ENCODE measurements at places on chromosomes 13 and 19.

DNA sequence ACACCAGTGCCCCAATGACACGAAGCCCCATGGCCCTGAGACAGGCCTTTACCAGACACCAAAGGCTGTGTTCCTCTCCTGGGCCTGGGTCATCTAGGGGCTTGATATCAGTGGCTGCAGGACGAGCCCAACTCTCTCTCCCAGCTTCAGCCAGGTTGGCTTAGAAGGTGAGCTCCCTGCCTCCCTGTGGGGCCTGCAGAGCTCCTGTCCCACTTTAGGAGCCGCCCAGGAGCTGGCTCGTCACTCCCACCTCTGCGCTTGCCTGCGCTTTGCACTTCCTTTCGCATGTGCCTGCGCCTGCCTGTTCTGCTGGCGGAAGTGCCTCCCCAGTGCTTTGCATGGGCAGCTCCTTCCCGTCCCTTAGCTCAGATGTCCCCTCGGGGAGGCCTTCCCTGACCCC, 4.9 kb downstream of the CALM3 start:
- no peak for DNase-seq

DNA sequence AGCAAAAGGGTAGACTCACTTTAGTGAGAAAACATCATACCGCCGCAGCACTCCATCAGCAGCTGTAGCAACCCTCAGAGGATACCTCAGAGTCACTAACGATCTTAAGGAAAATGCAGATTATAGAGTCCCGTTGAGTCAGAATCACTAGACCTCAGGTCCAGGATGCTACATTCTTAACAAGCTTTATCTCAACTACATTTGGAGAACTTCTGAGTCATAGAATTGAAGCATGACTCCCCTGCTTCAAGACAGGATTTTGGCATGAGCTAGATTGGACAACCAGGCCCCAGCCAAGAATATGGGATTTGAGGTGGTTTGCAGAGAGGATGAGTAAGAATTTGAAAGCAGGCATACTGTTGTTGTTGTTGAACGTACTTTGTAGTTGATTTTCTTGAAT, 118.9 kb upstream of the UBL3 start:
- no peak for DNase-seq

DNA sequence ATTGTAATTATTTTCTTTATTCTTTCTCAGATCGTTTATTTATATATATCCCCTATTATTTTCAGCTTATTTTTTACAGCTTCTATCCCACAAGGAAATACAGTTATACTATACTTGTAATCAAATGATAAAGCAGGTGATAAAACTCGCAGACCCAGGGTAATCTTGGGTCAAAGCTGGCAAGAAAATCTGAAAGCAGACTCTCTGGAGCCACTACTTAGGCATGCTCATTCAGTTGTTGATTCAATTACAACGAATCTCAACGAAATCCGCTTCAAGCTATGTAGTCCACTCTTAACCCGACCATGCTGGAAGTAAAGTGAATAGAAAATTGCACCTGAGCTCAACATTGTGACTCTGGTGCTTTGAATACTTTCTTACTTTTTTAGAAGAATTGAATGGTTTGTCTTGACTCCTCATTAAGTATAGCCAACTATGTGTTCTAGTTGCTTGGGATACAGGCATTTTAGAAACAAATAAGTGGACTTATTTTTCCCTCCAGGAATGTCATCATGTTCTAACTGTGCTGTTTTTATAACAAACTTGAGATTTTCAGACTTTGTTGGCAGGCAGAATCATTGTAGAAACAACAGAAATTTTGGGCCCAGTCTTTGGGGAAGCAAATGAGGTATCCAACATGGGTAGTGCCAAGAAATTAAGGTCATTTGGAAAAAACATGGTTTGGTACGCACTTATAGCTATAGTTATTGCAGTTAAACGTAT, 21.4 kb downstream of the ESD start:
- no peak for DNase-seq

- DNase-seq, result no peak
These were observed 91.3 kb upstream of the C1QTNF9B start for GRCh38 chr13:23988546-23989122.

DNA sequence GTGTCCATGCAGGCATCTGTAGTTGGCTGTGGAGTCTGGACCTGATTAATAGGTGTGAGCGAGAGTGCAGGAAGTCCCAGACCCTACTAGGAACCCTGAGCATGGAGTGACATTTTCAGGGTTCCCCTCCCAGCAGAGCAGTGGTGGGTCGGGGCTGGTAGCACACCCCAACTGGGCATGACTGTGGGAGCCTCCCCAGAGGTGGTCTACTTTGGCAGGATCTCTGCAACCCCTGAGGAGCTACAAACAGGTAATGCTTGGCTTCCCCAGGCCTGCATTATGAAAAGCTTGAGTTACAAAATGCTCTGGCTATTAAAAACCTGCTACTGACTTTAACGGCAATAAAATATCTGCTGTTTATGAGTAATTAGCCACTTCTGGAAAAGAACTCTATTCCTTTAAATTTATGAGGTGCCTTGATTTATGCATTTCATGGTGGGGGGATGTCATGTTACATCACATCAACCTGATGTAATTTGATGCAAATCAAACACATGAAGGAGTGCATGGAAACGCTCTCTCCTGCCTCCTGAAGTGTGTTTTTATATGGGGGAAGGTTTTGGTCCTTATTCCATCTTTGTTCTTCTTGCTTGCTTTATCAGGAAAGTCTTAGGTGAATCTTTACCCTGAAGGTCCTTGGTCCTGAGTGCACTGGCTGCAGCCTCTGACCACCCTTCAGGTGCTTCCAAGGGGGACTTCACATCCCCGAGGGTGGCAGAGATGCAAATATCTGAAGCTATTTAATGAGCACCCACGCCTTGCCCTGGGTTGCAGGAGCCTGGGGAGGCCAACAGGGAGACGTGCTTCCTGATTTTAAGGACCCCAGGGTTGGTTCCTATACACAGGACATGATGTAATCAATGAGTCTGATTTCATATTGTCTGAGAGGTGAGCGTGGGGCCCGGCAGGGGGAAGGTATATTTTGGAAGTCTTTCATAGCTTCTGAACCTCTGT, 54.0 kb downstream of the ZNF536 start:
- no peak for DNase-seq

GRCh38 chr19:46755077-46755852, 9.0 kb upstream of the STRN4 start:
- no peak for DNase-seq

DNA sequence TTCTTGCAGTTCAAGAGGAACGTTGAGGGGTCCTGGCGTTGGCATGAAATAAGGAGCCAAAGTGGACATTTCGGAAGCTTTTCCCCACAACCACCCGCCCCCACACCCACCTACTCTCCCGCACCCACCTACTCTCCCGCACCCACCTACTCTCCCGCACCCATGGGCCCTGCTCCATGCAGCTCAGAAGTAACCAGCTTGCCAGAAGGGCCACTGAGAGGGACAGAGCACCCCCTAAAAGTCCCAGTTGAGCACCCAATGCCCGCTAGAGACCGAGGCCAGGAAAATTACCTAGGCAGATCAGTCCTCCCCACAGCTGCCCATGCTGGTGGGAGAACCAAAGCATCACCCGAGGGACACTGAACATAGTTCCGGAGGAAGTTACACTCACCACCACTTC, 11.8 kb downstream of the VSTM2B start:
- no peak for DNase-seq

GRCh38 chr19:29813642-29814041, 1.9 kb downstream of the CCNE1 start:
- no peak for DNase-seq

GRCh38 chr13:101545521-101545920, 93.0 kb downstream of the ITGBL1 start:
- DNase-seq, result no peak

GRCh38 chr13:39506559-39507390, 96.2 kb downstream of the LHFPL6 start:
- DNase-seq, result no peak

- DNase-seq, result no peak
These were observed 9.0 kb downstream of the CERS1 start for GRCh38 chr19:18886972-18887371.

DNA sequence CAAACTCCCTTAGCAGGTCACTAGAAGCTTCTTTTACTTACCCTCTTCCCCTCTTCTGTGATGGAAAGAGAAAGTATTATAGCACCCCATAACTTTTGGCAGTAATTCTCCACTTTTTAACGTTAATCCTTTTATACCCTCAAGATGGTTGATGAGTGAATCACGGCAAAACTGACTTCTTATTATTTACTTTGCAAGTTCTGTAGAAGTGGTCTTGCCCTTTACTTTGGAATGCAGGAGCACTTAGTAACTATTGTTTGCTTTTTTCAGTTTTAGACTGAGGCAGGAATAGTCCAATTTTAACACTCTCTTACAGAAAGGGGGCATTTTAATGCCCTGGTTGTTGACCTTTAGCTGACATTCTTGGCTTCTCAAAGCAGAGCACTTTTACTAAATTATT, 260.1 kb downstream of the LMO7 start:
- DNase-seq, result no peak

DNA sequence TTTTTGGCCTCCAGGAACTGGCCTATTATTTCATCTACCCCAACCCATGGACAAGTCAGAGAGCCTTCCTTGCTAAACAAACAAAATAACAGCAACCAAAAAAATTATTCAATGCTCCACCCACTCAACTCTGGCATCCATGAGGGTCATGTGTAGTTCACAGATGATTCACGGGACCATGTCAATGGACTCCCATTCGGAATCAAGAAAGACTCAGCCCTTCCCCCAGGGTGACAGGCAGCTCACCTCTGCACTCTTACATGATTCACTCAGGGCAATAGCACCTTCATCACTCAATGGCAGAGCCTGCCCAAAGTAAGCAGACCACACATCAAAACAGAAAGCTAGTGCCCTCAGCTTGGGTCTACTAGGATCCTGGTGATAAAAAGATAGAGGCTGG, 14.3 kb upstream of the SCEL start:
- no peak for DNase-seq
